ENCODE measurements at places on chromosomes 11 and 22.

DNA sequence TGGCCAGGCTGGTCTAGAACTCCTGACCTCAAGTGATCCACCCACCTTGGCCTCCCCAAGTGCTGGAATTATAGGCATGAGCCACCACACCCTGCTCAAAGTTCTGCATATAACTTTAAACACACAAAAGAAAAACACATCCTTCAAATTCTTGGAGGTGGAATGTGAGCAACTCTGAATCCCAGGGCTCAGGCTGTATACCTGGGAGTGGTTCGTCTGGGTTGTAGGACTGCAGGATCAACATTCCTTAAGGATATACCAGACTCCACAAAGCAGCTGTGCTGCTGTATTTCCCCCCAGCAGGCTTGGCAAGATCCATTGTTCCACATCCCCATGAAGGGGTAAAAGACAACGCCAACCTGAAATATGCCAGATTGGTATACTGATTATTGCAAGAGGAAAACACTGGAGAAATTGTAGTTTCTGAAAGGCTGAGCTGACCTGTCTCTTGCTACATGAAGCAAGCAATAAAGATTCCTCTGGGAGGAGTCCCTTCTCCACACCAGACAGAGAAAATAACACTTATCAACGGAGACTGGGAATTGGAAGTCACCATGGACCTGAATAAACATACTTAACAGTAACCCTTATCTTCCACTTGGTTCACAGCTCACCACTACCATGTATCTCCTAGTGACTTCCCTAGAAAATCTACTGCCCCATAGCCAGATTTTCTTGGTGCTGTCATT, 12.2 kb upstream of the RPS3 start:
- DNase-seq = no peak

GRCh38 chr11:66106786-66107599, 36.9 kb downstream of the PACS1 start:
- DNase-seq = peak; percentile 90

DNA sequence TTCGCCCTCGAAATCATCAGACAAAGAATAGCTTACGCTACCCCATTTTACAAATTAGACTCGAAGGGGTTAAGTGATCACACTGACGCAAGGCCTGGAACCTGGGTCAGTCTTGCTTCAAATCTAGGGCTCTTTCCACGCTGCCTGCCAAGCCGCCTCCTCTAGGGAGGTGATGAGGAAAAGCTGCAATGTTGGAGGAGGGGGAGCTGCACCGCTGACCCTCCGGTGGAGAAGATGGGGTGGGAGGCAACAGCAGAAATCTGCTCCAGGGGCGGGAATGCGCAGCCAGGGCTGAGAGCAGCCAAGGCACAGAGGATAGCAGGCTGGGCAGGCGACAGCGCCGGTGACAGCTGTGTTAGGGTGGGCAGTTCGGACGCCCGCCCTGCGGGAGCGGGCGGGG, 595 bp downstream of the SYVN1 start:
- DNase-seq = no peak

DNA sequence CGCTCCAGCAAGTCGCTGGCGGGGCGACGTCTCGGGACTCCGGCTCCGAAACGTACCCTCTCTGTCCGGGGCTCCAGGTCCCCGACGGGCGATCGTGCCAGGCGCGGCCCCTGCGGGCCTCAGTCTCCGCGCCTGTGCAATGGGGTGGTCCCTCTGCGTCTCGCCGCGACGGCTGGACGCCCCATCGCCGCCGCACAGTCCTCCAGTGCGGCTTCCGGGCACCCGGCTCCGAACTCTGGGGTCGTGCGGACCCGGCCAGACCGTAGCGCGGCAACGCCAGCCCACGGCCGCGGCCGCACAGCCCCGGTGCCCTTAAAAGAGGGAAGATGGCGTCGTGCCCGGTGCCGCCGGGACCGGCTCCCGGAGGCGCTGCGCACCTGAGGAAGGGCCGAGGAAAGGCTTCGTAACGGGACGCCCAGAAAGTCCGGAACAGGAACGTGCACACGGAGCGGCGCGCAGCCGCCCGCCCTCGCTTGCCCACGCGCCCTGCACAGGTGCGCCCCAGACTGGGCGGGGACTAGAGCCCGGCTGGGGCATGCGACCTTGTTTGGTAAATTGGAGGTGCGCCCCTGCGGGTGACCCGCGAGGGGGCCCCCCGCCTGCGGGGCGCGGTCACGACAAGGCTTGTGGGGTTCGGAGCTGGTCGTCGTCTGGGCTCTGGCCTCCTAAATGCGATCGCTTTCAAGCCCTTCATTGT, 525 bp downstream of the BIK start:
- DNase-seq = no peak

- no peak for DNase-seq
Measured at GRCh38 chr11:117693344-117693743, 103.7 kb downstream of the DSCAML1 start.

DNA sequence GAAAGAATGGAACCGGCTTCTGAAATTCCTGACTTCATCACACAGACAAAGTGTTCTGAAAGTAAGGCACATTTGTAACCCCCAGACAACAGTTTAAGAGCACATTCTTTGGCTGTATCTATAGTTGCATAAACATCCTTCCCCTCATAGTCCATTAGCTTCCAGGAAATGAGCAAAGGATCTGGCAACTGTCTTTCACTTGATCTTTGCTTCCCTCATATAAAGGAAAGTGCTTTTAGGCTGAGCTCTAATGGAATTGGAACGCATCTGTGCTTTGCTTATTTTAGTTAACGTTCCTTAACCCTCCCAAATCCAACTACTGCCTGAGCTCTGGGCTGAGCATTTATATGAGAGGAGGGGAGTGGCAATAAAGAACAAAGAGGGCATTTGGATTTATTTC, 76.9 kb upstream of the API5 start:
- no peak for DNase-seq

DNA sequence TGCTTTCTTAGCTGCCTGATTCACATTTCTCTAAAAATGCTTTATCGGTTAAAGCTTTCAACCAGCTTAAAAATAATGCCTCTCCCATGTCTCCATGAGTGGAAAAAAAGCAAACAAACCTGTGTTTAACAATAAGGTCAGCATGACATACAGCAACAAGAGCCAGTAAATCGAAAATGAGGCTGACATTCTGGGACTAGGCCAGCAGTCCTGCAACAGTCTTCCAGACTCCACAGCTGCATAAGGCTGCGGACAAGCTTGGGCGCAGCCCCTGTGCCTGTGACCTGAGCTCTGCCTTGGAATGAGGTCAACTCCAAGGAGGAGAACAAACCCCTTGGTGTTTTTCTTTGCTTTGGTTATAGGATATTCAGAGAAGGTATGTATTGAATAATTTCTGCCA, 95.5 kb downstream of the PGR start:
- no peak for DNase-seq

GRCh38 chr11:60918251-60918938, 4.4 kb downstream of the TMEM109 start:
- no peak for DNase-seq

GRCh38 chr11:47175746-47176327, 842 bp downstream of the ARFGAP2 start:
- no peak for DNase-seq

DNA sequence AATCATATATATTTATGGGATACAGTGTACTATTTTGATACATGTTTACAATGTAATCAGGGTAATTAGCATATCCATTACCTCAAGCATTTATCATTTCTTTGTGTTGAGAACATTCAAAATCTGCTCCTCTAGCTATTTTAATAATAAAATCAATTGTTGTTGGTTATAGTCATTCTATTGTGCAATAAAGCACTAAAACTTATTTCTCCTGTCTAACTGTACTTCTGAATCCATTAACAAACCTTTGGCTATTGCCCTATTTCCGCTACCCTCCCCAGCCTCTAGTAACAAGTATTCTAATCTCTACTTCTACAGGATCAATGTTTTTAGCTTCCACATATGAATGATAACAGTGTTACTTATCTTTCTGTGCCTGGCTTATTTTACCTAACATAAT, 15.3 kb upstream of the USP2 start:
- DNase-seq = no peak

GRCh38 chr11:103808252-103808651, 228.2 kb upstream of the DDI1 start:
- no peak for DNase-seq

- no peak for DNase-seq
Measured at GRCh38 chr11:69490516-69490915, 9.1 kb downstream of the LINC01488 start.

DNA sequence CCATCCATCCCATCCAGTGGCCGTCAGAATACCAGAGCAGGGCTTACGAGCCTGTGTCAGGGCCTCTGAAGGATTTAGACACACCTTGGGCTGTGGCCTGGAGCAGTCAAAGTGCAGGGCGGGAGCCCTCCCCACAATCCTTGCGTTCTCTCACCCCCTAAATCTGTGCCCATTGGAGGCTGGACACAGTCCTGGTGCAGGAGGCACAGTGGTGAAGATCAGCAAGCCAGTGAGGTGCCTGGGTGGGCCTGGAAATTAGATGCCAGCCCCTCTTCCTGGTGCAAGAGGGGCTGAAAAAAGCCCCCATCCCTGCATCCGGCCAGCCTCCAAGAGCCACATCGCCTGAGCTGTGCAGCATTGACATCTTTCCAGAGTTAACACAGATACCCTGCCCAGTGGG, 1045.8 kb downstream of the TBC1D22A start:
- no peak for DNase-seq

DNA sequence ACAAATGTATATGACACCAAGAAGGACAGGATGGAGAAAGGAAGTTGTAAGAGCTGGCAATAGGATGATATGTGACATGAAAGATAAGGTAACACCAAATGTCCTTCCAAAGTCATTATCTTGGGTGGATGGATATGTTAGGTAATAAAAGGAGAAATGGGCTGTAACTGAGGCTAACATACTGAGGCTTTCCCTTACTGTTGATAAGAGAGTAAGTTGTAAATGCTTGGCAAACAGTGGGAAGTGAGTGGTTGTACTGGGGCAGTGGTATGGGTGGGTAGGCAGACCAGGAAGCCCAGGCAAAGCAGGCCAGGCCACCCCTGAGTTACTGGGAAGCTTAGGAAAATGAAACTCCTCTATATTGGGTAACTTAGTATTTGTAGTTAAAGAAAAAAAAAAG, 73.7 kb downstream of the ARHGAP42 start:
- no peak for DNase-seq
